ENCODE measurements at places on chromosomes 6 and 20.

DNA sequence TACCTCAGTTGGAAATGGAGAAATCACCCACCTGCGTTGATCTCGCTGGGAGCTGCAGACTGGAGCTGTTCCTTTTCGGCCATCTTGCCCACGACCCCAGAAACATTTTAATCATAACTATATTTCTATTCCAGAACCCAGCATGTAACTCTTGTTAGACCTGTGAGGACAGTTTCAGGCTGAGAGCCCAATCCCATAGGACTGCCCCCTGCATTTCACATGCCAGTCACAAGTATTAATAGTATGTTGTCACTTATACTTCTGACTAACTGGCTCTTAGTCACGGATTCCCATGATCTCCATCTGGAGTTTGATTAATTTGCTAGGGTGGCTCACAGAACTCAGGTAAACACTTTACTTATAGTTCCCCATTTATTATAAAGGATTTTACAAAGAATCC is 96.0 kb upstream of the PRND start:
- DNase-seq, result no peak

DNA sequence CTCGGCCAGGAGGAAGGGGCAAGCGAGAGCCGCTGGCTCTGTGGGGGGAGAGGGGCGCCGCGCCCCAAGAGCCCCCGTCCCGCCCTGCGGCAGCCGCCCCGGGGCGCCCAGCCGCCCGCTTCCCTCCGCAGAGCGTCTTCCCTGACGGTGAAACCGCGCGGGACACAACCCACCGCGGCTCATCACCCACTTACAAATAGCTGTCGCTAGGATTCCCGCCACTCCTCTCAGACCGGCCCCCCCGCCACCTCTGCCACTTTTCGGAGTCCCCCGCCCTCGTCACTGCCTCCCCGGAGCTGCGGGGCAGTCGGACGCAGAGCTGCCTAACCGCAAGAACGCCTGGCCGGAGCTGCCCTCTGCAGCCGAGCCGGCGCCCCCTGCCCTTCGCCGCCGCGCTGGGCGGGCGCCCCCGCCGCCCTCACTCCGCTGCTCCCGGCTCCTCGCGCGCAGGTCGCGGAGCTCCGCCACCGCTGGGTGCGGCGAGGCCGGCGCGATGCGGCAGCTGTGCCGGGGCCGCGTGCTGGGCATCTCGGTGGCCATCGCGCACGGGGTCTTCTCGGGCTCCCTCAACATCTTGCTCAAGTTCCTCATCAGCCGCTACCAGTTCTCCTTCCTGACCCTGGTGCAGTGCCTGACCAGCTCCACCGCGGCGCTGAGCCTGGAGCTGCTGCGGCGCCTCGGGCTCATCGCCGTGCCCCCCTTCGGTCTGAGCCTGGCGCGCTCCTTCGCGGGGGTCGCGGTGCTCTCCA is at the start of gene SLC35D3:
Gene SLC35D3, plus strand, starts transcription at position 366 of the 749 bp plus-strand sequence. Its CDS starts 128 bp downstream, at position 494.
- DNase-seq, result no peak

DNA sequence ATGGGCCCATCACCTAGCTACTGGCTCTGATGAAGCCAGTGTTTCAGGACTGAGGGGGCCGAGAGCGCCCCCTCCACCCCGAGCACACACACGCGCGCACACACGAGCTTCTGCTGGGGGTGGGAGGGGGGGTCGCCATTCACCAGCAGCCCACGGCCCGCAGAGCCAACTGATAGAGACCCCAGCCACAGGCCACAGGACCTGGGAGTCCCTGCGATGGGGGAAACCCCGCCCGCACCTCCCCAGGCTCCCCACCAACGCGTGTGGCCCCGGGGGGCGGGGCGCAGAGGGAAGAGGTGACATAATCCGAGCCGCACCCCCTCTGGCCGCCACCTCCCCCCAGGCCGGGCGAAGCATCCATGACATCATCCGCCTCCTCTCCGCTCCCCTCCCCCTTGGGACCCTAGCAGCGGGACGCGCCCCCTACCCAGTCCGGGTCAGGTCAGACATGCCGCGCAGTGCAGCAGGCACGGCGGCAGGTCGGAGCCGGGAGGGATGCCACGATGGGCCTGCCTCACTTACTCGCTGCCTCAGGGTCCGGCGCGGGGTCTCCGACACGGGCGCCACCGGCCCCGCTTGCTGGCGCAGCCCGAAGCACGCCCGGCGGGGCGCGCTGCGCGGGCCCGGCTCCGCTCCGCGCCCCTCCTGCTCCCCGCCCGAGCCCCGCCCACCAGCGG is at the start of gene LZTS3:
Gene LZTS3, minus strand, starts transcription at position 617 of the 677 bp plus-strand sequence. CDS start 6,386 bp downstream, outside the sequence.
- no peak for DNase-seq

- no peak for DNase-seq
Measured at GRCh38 chr20:36969478-36970186, 18.1 kb upstream of the SAMHD1 start.

DNA sequence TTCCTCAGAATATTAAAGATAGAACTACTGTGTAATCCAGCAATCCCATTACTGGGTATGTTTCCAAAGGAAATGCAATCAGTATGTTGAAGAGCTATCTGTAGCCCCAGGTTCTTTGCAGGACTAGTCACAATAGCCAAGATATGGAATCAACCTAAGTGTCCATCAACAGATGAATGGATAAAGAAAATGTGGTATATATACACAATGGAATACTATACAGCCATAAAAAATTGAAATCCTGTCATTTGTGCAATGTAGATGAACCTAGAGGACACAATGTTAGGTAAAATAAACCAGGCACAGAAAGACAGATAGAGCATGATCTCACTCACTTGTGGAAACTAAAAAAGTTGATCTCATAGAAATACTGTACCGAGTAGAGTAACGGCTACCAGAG is 306.0 kb upstream of the MARCKS start:
- no peak for DNase-seq

- no peak for DNase-seq
Measured at GRCh38 chr6:41028561-41029412, 10.2 kb downstream of the UNC5CL start.

GRCh38 chr6:85672623-85673022 is 29.9 kb upstream of the SYNCRIP start:
- DNase-seq, result no peak

DNA sequence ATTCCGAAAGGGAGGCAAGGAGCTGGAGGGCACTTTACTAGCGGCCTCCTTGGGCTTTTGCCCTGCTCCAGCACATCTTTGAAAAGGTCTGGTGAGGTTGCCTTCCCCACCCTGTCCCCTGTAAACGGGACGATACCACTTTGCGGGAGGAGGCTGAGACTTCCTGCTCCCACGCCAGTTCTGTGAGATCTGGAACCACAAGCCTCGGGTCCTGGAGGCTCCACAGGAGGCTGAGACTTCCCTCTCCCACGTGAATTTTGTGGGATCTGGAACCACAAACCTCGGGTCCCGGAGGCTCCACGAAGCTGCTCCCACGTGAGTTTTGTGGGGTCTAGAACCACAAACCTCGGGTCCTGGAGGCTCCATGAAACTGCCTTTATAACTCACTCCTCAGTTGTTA is 209.3 kb downstream of the DLL1 start:
- no peak for DNase-seq

GRCh38 chr6:33926451-33926850 is 122.6 kb upstream of the MLN start:
- no peak for DNase-seq

GRCh38 chr20:18055261-18055660 is 2.5 kb downstream of the OVOL2 start:
- no peak for DNase-seq

GRCh38 chr20:48760403-48760983 is 67.3 kb downstream of the PREX1 start:
- no peak for DNase-seq

GRCh38 chr20:18164356-18164755 is 26.7 kb downstream of the KAT14 start:
- DNase-seq, result no peak

DNA sequence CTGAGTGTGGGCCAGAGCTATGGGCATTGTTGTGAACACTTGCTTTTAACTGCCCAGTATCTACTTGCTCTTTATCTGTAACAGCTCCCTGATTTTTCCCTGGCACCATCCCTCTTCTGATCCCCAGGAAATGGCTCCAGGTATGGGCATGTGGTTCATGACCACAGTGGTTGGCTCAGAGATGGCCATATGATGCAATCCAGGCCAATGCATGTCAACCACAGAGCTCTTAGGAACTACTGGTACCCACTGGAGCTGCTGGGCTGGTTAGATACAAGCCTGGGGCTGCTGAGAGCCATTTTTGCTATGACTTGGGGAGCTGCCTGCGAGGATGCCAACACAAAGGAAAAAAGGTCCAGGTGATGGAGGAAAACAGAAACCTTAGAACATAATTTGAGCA is 55.6 kb downstream of the KCNB1 start:
- no peak for DNase-seq

DNA sequence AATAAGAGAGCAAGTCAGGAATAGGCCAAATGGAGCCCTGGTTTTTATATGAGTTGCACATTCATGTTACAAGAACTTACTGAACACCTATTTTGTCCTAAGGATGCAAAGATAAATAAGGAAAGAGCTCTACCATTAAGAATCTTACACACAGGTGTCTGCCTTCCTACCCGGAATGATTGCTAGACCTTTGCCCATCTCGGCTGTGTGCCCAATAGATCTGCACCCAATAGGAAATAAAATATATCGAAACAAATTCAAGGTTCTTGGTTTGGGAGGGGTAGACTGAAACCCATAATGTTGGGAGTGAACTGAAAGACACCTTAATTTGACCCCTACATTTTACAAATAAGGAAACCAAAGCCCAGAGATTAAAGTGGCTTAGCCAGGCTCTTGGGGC is 48.9 kb downstream of the EDN1 start:
- DNase-seq, result no peak

DNA sequence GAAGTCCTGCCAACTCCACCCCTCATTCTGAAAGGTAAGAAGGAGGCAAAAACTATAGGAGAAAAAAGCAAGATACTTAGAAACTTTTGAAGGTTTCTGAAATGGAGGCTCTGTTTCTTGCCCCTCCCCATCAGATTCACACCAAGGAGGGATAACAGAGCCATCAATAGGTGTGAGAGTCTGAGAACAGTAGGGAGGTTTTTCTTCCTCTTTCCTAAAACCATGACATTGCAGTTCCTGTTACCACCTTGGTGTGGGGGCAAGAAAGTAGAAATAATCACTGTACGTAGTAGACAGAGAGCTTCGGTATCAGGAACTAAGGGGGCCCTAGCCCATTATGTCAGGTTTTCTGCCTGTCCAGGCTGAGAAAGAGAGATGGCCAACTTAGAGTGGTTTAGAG is 333.3 kb upstream of the SYNCRIP start:
- no peak for DNase-seq

DNA sequence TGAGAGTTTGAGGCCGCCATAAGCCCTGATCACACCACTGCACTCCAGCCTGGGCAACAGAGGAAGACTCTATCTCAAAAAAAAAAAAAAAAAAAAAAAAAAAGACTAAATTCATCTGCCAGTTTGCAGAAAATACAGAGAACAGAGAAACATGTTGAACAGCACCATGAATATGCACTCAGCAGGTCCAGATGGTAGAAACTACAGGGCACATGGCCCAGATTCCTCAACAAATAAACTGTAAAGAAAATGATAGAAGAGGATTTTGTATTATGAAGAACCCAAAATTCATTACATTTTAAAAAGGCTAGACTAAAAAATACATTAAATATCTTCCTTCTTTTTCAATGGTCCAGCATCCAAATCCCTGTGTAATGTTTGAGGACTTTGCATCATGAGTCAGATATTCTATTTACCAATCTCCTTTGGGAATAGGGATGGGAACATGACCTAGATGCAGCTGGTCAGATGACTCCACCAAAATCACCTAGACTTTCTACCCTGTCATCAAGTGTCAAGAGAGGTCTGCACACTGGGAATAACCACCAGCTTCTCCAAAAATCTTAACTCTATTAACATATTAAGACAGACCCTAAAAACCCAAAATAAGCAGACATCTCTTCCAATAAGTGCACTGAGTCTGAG is 189.1 kb upstream of the TCF21 start:
- DNase-seq, result no peak

DNA sequence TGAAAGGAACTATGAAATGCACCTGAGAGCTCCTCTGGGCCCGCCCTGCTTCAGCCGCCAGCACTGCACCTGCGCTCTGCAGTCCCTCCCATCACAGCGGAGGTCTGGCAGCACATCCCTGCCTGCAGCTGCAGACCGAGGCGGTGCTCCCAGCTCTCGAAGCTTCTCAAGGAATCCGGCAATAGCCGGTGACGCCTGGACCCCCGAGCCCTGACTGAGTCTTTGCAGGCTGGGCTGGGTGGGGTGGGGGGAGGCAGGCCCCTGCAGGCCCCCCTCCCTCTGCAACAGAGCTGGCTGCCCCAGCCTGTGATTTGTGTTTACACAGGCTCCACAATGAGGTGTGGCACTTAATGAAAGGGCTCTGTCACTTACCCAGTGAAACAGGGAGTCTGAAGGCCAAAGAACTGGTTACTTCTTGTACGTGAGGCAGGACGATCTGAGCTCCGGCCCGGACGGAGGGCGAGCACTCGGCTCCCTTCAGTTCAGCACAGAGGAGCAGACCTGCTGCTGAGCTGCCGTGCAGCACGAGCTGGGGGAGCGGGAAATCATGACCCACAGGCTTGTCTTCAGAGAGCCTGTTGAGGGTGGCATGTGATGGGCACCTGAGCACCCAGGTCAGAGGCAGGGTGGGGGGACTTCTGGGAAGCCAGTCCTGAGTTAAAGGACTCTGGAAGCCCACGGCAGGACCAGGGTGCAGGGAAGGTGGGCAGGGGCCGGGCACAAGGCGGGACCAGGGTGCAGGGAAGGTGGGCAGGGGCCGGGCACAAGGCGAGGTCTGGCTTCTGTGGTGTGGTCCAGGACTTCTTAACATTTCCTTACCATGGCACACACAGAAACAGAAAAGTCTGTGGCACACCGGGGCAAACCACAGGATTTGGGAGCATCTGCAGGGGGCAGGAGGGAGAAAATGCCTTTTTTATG is 192.3 kb upstream of the THBS2 start:
- no peak for DNase-seq

Data from vagina (tissue), 2 donors.